ENCODE measurements at places on chromosomes 5 and 9. TPM values are rescaled to one million over a fixed set of nuclear protein-coding genes. Genes with fewer than 3 reads are reported as not detected.

SH3RF2 gene
- 0.20 TPM for total RNA-seq

EPB41L4B gene
- under 0.01 TPM for total RNA-seq

LRRC19 gene
- not detected for total RNA-seq

BICD2 gene
- total RNA-seq, result 47.9 TPM

IER5L gene
- total RNA-seq, result 39.5 TPM

BARHL1 gene
- total RNA-seq, result not detected

OGN gene
- total RNA-seq, result 4.0 TPM

TMC1 gene
- 0.37 TPM for total RNA-seq

DMRT1 gene
- not detected for total RNA-seq

BBLN gene
- total RNA-seq, result 26.1 TPM

CNTFR gene
- 0.37 TPM for total RNA-seq

LHX3 gene
- not detected for total RNA-seq

FBP2 gene
- total RNA-seq, result under 0.01 TPM

CTSV gene
- total RNA-seq, result not detected

SELENOP gene
- total RNA-seq, result 68.3 TPM

CMBL gene
- total RNA-seq, result 10.3 TPM

FBXL17 gene
- 14.3 TPM for total RNA-seq

CARTPT gene
- not detected for total RNA-seq

SPIN1 gene
- 50.4 TPM for total RNA-seq

DMGDH gene
- 0.59 TPM for total RNA-seq

NUP155 gene
- 39.3 TPM for total RNA-seq

DNM1 gene
- 45.6 TPM for total RNA-seq

All from subcutaneous preadipocyte (primary cell).